Suppressor macrophage (primary cell): ENCODE measurements at places on chromosomes 16 and 17.
A peak's percentile ranks its signal among the peaks of the same experiment; 100 is the strongest.

DNA sequence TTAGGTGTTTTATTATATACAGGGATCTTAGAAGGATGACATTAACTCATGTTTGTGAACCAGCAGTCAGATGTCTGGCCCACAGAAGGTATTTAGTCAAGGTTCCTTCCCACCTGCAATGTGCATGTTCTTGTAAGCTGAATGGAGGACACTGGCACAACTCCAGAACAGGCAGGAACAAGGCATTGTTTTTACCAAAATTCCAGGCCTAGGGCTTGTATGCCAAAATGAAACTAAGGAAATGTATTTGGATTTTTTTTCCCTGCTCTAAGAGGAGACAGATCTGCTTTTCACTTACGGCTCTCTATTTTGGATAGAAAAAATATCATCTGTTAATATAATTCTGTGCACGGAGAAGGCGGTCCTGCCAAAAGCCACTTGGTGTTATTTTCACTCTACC, 312.5 kb downstream of the GRIN2A start:
- no peak for DNase-seq

GRCh38 chr16:23362460-23363317, 60.6 kb downstream of the SCNN1B start:
- DNase-seq: no peak

- DNase-seq: peak; percentile 50
Measured at GRCh38 chr17:4722678-4723240, 8.5 kb upstream of the MED11 start.

DNA sequence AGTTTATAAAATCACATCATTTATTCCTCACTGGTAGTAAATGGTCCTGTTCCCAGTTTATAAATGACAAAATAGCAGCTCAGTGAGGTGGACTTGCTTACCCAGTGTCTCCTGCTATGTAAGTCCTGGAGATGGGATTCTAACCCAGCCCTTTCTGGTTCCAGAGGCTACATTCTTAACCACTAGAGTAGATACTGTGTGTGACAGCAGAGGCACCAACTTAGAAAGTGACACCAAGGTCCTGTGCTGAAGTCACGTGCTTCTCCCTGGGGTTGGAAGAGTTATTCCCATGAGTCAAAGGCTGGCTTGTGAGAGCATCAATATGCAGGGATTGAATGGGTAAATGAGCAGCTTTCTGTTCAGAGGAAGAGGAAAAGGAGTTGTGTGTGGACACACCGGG, 167.3 kb upstream of the IRX3 start:
- DNase-seq: no peak
